Transverse colon (tissue), 4 donors: ENCODE measurements at places on chromosomes 2 and 18.

DNA sequence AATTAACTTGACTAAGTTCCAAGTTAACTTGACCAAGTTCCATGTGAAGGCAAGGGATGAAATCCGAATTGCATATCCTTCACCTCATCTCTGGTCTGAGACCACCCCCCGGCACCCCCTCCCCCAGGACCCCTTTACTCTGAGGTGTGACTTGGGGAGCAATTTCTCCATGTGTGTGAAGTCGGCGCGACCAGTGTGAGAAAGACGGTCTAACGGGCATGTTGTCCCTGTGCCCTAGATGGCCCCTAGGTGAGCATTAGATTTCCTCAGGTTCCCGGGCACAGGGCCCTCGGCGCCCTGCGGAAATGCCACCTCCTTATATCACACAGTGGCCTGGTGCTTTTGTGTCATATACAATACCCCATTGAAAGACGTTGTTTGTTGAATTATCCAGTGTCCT, 137.1 kb downstream of the CTIF start:
- DNase-seq = no peak

DNA sequence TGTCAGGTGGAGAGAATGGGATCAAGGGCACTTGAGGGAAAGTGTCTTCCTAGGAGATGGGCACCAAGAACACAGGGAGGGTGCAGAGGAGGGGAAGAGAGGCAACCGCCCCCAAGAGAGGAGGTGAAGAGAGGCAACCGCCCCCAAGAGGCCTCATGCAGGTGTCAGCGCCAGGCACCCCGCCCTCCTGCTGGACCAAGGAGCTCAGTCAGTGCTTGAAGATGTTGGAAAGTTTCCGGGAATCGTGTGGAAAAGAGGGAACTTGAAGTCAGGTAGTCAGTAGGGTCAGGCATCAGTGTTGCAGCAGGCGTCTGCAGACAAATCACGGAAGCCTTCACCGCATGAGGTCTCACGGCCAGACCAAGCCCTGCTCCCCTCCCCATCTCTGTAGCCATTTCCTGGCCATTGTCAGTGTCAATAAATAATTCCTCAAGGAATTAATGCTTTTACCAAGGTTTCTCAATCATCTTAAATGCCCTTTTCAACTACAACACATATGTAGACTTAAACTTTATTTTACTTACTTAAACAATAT, 353.1 kb downstream of the EIPR1 start:
- DNase-seq = no peak

- DNase-seq = no peak
These were observed 8.4 kb upstream of the SERPINB8 start for GRCh38 chr18:63961435-63961980.

DNA sequence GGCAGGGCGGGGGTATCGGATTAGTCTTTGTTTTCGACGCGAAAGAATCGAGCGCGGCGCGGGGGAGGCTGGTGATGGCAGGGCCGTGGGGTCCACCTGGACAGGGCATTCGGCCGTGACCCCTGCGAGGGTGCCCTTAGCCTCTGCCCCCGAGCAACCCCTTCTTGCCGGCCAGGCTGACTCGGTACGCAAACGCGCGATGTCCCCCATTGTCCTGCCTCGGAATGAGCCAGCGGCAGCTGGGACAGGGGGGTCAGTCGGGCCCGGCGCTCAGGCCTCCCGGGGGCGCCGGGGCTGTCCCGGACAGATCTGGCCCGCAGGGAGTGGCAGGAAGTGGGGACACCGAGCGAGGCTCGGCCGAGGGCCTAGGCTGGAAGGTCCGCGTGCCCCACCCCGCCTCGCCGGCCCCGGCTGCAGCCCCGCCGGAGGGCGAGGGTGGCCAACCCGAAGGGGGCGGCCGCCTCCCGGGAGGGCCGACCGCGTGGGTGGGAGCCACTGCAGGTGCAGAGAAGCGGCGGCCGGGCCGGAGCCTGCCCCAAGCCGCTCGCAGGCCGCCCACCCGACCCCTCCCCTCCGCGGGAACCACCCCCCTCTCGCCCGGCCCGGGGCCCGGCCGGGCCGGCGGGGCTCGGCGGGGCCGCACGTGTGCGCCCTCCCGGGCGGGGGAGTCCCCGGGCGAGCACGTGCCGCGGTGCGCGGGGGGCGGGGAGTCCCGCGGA, at the start of gene TET3:
TET3 (plus strand) TSS at position 708 of the 719 bp plus-strand sequence. CDS start 1,494 bp downstream, outside the sequence.
- peak; percentile 68 for DNase-seq
